ENCODE measurements at places on chromosomes 2 and 18.

- DNase-seq, result no peak
Measured at GRCh38 chr18:21857871-21858270, 117.3 kb downstream of the MIB1 start.

DNA sequence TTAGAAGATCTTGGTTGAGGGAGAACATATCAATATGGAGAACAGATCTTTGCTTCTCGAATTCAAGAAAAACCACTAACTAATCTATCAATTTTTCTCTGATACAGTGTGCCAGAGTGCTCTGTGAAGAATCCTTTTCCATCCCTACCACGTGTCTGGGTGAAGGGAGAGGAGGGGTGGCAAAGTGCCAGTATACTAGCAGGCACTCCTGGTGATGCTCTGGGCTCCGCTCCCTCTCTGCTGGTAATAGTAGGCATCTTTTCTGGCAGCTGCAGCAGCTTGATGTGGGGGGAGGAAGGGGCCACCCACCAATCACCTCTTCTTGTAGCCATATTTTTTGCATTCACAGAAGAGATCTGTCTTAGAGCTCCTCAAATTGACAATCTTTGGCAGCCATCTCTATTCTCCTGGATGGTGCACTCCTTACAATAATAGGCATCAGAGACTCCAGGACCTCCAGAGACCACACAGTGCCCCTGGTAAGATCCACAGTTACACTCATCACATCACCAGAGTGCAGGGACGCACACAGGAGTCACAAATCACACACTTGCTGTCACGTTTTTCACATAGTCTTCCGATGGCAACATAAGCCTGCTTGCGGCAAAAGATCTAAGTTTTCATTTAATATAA lies 15.7 kb downstream of the STK39 start:
- no peak for DNase-seq

DNA sequence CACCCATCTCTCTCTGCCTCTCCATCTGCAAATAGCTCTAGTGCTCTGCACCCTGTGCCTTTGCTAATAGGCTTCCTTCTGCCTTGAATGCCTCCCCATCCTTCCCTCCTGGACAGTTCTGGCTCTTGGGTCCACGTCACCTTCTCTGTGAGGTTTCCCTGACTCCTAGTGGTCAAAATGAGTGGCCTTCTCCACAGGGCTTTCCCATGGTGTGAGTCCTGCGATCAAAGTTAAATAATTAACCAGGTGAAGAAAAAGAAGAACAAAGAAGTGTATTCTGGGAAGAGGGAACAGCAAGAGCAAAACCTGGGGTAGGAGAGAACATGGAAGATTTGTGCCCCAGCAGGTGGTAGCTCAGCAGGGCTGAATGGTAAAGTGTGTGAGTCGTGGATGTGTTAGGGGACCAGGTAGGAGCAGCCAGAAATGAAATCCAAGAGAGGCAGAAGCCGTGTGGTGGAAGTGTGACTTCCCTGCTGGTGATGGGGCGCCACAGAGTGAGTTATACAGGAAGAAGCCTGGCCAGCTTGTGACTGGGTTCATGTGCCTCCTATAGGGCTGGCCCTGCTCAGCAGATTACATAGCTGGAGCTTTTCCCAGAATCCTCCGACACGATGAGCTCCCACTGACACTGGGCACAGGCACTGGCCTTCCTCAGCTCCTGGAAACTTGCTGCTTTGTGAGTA lies 93.8 kb upstream of the LDAH start:
- no peak for DNase-seq

DNA sequence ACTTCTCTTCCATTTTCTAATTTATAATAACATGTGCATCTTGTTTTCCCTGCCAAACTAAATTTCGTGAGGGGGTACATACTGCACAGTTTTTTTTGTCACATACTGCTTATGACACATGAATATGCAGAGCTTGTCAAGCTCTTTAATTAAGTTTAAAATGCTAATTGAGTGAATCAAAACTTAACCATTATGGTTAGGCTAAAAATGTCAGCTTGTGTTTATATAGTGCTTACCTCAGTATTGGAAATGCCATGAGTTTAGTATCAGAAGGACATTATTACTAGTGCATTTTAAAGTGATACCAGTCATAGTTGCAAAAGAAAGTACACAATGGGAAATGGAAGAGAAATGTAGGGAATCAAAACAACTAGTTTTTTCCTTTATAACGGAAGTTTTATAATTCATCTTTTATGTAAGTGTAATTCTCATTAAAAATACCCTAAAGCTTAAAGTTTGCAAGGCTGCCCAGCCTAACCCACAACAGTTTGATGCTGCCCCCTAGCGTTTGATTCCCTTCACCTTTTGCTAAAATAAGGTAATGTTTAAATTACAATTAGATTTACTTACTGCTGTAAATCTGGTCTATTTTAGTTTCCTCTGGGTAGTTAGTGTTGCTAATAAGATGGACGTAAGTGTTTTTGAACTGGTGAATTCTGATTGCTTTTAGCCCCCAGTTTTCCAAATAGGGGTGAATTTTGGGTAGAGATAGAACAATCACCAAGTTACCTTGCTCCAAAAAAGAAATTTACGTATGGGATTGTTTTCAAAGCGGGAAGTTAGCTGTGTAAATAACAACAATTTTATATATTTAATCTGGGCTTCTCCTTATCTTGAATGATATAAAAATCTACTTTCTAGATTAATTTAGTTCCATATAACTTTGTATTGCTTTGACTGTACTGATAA lies 3.2 kb downstream of the SLC39A10 start:
- peak; percentile 63 for DNase-seq

DNA sequence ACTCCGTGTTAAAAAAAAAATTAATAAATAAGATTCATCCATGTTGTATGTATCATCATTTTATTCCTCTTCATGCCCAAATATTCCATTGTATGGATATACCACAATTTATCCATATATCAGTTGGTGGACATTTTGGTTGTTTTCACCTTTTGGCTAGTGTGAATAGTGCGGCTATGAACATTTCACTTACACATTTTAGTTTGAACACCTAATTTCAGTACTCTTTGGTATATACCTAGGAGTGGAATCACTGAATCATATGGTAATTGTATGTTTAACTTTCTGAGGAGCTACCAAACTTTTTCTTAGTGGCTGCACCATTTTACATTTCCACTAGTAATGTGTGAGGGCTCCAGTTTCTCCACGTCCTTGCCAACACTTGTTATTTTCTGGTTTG lies 20.0 kb downstream of the CDCA7 start:
- no peak for DNase-seq

- no peak for DNase-seq
Measured at GRCh38 chr2:135843671-135844070, 6.7 kb upstream of the LCT start.

GRCh38 chr2:173983391-173983871 lies 18.3 kb upstream of the SP3 start:
- DNase-seq, result no peak

GRCh38 chr2:102498414-102498813 lies 25.4 kb downstream of the SLC9A4 start:
- DNase-seq, result no peak

GRCh38 chr2:86003967-86004366 lies 101.7 kb downstream of the POLR1A start:
- no peak for DNase-seq

DNA sequence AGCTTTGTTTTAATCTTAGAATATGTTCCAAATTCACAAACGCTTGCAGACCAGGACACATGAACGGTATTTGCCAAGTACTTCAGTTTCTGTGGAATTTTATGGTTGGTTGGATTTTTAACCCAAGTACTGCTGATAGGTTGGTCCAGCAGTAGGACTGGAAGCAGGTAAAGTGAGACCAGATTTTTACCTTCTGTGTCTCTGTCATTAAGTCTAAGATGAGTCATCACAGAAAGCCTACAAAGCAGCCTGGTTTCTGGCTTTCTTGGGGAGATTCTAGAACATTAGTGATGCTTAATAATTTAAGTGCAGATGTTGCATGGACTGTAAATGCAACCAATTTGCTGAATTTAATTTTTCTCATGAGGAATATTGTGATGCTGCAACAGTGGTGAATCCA lies 100.5 kb downstream of the SCG2 start:
- no peak for DNase-seq

DNA sequence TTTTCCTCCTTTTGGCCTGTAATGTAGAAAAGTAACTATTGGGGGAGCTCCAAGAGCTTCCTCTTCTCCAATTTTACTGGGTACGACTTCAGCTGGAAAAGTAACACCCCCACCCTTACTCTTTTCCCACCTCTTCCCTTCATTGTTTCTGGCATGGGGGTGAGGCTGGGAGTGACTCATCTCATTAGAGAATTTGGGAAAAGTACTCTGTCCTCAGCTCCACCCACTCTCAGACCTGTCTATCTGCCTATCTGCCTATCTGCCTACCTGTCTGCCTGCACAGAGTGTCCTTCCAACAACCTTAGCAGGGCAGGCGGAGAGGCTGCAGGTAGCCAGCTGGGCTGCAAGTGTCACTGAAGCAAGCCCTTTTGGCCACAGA lies 93.6 kb downstream of the EPHA4 start:
- no peak for DNase-seq

DNA sequence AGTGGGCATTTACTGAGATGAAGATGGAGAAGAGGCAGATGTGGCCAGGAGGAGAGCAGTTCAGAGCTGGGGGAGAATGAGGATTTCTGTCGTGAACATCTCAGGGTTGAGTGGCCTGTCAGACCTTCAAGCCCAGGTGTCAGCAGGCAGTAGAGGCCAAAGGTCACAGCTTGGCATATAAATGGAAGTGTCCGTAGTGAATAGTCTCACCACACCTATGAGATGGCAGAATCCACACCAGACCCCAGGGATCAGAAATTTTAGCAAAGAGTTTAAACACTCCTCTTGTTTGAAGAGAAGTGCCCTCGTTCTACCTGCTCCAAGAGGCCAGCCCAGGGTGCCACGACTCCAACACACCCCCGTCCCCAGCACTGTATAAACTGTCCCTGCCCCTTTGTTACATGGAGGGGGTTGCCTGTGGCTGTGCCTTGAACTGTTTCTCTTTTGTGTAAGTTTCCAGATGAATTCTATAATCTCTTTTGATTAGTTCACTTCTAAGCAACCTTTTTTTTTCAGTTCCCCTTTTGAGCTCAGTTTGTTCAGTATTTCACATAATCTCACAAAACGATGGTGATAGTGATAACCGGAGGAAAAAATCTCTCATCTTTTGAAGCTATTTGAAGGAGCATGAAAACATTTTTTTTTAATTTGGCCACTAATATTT lies 69.0 kb upstream of the TTC39C start:
- DNase-seq, result no peak

- no peak for DNase-seq
Measured at GRCh38 chr2:210531050-210531449, 25.3 kb upstream of the CPS1 start.
